ENCODE measurements at places on chromosomes 3 and 15. TPM values are rescaled to one million over a fixed set of nuclear protein-coding genes. Genes with fewer than 3 reads are reported as not detected.

DNA sequence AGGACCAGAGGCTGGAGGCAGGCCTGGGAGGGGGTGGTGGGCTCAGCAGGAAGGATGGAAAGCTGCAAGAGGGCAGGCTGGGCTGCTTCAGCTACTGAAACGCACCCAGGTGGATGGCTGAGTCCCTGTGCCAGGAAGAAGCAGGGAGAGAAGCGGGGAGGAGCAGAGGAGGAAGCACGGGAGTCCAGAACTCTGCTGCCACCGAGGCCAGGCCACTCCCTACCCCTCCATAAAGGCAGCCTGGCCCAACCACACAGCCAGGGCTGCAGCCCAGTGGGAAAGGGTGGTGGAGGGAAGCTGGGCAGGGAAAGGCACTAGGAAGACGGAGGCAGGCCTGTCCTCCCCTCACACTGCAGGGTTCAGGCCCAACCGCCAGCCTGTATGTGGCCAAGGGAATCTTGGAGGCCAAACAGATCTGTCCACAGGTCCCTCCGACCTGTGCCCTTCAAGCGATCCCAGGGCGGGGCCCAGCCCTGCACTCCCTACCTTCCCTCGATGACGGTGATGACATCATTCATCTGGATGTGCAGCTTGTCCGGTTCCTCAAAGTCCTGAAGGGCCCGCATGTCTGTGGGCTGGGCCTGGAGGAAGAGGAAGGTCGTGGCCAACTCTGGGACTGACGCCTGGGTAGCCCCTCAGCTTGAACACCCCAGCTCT is 30.5 kb downstream of the TNK2 start:
- no peak for DNase-seq

GRCh38 chr3:194584320-194584776 is 48.9 kb downstream of the TMEM44 start:
- DNase-seq = no peak

GRCh38 chr3:74267588-74268184 is 346.8 kb downstream of the CNTN3 start:
- no peak for DNase-seq

GALNT15 gene
- polyA plus RNA-seq = 6.7 TPM

STXBP5L gene
- not detected for polyA plus RNA-seq

SLC12A1 gene
- polyA plus RNA-seq = not detected
